T-helper 2 cell treated with Interferon-gamma antibody and Interleukin-4, amounts not matched to agents 5 μg/mL and 100 μg/mL, for 36 hours (primary cell): ENCODE measurements at places on chromosomes 13 and 19.

DNA sequence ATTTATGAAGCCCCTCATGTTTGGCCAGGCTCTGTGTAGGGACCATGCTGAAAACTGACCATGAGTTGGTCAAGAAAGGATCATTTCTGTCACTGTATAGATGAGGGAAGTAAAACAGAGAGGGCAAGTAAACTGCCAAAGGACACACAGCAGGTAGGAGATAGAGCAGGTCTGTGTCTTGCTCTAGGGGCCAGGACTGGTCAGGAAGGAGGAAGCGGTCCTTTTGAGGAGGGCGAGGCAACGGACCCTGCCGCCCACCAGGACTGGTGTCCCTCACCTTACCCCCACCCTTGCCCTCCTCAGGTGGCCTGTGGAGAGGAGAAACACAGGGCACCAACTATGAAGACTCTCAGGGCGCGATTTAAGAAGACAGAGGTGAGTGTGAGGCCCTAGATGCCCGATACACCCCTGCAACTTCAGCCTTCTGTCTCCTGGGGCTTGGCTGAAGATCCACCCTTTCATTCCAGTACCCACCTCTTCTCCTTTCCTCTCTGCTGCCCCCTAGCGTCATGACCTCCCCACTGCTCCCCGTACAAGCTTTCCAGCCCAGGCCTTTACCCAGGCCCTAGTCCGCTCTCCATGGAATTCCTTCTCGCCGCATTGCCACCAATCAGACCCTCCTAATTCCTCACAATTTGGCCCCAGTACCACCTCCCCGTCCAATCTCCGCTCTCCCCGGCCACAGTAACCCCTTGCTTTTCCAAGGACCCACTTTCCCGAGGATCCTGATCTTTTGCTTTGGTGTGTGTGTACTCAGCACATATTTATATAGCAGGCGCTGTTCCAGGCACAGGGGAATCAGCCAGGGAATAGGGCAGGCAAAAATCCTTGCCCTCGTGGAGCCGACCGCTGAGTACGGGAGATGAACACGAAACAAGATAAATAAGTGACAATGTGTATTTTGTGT is 3.9 kb downstream of the ANKRD24 start:
- peak; percentile 63 for DNase-seq

GRCh38 chr13:113657851-113658741 is at the start of gene ATP4B:
Gene ATP4B, minus strand, starts transcription at chr13:113658198. Its CDS starts 54 bp downstream, at chr13:113658144.
- DNase-seq, result no peak

- peak; percentile 43 for DNase-seq
Measured at GRCh38 chr19:35828692-35829301, 16.2 kb upstream of the PRODH2 start.

- DNase-seq, result no peak
Measured at GRCh38 chr13:45361596-45362206, 20.7 kb upstream of the TPT1 start.

- no peak for DNase-seq
Measured at GRCh38 chr13:105918842-105919741, 616.4 kb downstream of the EFNB2 start.

- no peak for DNase-seq
Measured at GRCh38 chr13:112066624-112067004, 335 bp upstream of the SOX1 start.

DNA sequence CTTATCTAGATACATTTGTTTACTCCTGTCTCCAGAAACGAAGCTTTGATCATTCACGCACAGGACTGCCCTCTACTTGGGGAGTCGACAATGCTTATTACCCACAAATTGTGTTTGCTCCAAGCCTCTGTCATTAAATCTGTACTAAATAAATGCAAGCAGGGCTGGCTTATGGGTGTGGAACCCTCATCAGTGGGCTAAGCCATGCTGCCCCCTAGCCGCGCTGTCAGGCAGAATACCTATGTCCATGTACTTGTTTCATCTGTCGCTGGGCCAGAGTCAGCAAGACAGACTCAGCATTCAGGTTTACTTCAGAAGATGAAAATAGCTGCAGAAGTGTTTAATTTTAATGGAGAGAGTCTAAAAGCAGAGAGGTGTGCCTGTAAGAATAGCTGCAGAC is 110.0 kb upstream of the PRR20A start:
- DNase-seq, result no peak

DNA sequence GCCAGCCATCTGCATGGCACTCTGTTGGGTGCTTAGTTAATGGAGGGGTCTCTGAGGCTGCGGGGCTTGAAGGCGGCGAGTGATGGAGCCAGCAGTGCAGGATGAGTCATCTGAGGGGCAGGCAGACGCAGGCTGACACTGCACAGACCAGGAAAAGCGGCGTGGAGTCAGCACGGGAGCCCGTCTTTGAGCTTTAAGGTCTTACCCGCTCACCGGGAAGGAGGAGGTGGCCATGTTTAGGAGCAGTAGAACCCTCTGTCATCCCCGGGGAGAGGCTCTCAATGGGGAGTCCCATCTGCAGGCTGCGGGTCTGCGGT is 13.1 kb downstream of the NAXD start:
- no peak for DNase-seq

DNA sequence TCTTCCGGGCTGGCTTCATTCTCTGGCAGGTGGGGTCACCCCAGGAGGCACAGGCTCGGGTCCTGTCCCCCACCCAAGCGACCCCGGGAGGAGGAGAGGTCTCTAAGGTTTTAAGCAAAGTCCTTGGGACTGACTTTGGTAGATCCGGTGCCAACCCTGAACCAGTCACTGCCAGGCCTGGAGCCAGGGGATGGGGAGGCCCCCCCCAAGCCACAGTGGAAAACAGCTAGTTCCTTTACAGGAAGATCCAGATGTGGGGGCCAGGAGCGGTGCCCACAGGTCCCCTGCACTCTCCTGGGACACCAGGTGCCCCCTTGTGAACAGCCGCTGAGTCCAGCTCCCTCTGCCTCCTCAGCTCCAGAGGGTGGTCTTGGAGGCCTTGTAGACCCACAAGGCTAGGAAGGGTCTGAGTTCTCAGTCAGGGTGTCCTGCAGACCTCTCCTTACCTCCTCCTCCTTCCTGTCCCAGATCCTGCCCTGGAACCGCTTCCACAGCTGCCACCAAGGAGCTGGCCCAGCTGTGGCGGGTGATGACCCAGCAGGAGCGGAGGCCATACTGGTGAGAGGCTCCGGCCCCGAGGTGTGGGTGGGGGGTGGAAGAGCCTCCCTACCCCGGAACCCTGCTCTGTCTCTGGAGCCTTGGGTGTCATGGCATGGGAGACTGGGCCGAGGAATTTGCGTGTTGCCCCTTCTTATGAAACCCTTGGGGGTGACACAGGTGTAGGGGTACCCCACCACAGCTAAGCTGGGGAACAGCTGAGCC is 6.0 kb downstream of the SIX5 start:
- no peak for DNase-seq

- DNase-seq, result peak; percentile 30
Measured at GRCh38 chr13:41900918-41901317, 60.0 kb downstream of the VWA8 start.

DNA sequence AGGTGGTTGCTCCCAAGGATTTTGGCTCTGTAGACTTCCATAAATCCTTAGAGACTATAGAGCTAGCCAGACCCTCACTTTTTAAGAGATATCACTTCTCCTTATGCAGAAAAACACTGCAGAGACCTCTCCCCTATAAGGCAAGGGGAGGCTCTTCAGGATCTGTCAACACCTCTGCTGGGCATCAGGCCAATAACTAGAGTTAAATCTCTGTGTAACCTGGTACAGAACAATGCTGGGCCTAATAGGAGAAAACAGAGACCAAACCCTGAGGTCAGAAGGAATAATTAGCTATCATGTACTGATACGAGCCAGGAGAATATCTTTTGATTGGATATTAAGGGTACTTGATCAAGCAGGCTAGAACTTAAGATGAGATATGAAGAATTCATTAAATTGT is 358.5 kb downstream of the TBC1D4 start:
- no peak for DNase-seq

DNA sequence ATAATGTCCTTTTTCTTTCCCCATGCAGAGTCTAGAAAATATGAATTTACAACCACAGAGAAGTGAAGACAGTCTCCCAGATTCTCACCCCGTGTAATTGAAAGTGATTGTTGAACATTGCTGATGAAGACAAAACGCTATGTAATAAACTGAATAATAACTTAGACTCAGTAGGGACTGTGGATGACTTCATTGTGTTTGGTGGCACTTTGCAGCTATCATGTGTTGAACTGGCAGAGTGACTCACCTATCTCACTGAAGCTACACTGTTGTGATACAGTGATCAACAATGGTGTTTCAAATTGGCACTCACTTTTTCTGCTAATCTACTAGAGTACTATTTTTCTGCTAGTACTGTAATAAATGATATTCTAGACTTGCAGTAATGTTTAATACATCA is 261.3 kb downstream of the DACH1 start:
- no peak for DNase-seq

- no peak for DNase-seq
Measured at GRCh38 chr19:50415661-50416033, 3.1 kb upstream of the SPIB start.

DNA sequence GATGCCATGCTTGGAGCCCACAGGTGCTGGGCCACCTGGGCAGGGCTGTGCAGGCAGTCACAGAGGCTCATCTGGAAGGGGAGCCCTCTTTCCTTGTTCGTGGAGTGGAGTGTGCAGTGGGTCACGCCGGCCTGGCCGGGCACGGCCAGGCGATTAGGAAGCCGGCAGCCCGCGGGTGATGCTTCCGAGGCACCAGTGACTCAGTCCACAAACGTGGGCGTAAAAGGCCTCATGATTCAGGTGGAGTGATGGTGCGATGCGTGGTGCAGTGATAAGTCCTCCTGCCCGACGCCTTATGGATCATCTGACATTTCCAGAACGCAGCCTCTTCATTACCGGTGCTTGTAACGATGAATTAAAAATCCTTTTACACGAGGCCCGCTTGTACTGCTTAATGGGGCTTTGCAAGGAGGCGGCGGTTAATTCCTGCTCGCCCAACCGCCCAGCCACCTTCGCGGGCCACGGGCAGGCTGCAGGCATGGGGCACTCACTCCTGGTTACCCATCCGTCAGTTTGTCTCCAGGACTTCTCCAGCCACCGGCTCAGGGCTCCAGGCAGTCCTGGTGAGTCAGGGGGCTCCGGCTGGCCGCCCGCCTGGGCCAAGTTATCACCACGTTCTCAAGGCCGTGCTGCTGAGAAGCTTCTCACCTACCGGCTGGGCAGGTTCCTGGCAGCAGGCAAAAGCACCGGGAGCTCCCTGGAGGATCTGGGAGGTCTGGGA is 172.4 kb downstream of the KDM4B start:
- DNase-seq, result no peak

GRCh38 chr13:71578048-71578447 is 289.0 kb downstream of the DACH1 start:
- no peak for DNase-seq

- DNase-seq, result no peak
Measured at GRCh38 chr13:66154354-66154753, 1075.8 kb downstream of the PCDH9 start.

DNA sequence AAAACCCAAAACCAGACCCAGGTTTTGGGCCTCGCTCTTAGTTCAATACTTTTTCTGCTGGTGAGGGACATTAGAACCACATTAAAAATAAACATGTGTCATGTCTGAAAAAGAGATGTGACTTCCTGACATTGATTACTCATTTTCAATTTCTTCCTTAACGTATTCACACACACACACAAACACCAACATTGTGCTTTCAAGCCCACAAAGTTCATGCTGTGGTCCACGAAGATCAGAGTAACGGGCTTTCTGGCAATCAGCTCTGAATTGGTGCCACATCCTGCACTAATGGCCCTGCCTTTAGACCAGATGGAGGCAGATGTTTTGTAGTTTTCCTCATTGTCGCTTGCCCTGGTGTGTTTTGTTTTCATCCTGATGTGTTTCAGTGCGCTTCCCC is 47.9 kb upstream of the POMP start:
- peak; percentile 47 for DNase-seq

DNA sequence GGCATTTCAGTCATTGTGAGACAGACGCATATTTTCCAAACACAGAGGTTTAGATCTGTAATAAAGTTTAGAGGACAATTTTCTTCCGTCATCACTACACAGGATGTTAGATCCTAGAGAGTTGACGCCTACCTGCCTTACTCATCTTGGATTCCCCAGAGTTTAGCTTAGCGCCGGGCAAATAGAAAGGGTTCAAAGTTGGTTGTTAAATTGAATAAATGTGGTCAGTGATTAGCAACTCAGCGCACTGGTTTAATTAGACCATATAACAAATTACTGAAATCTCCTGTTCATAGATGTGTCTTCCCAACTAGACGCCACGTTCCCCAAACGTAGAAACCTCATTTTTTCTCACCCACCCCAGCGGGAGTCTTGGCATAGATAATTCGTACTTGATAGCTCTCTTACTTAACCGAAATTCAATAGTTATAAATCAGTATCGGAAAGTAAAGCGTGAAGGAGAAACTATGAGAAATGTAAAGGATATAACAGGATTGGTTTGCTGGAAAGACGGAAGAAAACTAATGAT is 726 bp upstream of the UFM1 start:
- peak; percentile 59 for DNase-seq

DNA sequence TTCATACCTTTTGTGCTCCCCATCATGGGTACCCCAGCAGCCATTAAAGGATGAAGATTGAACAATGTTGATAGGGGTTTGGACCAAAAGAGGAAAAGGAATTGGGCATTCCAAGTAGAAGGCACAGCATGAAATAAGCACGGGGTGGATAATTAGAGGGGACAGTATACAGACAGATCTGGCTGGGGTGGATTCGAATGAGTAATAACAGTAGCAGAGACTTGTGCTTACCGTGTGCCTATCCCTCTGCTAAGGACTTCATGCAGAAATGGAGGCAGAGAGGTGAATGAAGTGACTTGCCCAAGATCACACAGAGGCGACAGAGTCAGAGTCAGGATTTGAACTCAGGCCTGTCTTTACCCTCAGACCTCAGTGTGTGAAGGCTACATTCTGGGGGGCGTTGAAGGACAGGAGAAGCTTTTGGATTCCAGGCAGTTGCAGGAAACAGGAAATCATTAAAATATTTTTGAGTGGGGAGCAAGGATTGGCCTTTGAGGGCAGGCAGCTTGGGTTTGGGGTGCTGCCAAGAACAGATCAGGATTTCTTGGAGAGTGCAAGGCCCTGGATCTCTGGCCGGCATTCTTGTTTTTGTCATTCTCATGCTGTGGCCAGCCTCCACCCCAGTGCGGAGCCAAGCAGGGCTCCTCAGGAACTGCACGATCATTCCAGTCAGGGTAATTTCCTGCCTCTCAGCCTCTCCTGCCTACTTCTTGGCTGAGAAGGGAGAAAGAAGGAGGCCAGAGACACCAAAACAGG is 18.7 kb downstream of the PAF1 start:
- DNase-seq, result no peak

DNA sequence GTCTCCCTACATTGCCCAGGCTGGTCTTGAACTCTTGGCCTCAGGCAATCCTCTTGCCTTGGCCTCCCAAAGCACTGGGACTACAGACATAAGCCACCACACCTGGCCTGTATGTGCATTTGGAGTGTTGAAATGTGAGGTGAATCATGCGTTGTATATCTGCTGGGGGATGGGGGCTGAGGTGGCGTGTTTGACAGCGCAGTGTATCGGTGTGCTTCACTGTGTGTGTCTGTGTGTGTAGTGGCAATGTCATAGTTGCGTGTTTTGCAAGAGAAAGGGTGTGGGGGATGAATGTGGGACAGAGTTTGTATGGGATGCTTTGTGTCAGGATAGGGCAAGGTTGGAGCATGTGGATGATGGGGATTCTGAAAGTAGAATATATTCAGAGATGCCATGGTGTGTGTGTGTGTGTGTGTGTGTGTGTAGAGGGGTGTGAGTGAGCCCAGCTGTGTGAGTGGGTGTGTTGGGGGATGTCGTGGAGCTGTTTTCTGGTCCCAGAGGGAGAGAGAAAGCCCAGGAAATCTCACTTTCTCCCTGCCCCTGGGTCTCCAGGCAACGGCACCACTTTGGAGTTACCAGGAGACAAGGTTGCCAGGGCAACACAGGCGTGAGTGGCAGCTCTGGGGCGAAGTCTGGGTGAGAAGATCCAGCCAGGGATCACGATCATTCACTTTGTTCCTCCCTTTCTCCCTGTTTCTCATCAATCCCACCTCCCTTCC is 1.1 kb upstream of the SWSAP1 start:
- no peak for DNase-seq
